ENCODE measurements at places on chromosomes 16 and 17.

DNA sequence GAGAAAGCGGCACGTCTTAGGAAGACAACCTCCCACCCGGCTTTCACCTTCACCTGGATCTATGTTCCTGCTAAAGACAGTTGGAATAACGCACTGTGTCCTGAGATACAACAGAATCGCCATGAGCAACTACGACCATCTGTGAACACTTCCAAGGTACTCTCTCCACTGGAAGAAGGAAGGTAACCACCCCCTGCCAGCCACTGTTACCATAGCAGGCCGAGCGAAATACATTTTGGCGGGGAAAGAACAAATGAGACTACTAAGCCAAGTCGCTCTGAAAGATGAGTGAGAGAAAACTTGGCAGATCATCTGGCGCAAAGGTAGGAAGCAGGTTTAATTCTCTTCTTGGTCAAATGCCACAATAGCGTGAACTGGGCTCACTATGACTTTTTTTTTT, 9.8 kb downstream of the CRK start:
- no peak for DNase-seq

DNA sequence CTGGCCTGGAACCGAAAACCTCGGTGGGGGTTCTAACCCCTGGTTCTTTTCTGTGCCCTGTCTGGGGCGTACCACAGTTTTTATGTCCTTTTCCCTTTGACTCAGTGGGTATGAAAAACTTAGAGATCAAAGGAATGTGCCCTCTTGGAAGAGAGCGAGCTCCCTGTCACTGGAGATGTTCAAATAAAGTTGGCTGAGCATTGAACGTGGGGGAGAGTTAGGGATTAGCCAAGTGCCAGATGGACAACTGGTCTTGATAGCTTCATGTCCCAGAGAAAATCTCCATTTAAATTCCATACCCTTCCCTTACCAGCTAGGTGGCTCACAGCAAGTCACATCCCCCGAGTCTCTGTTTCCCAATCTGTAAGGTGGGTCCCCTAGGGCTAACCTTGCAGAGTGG, 9.5 kb downstream of the ADGRG1 start:
- DNase-seq, result no peak

GRCh38 chr17:79046916-79047280, 22.9 kb downstream of the C1QTNF1 start:
- DNase-seq, result no peak

DNA sequence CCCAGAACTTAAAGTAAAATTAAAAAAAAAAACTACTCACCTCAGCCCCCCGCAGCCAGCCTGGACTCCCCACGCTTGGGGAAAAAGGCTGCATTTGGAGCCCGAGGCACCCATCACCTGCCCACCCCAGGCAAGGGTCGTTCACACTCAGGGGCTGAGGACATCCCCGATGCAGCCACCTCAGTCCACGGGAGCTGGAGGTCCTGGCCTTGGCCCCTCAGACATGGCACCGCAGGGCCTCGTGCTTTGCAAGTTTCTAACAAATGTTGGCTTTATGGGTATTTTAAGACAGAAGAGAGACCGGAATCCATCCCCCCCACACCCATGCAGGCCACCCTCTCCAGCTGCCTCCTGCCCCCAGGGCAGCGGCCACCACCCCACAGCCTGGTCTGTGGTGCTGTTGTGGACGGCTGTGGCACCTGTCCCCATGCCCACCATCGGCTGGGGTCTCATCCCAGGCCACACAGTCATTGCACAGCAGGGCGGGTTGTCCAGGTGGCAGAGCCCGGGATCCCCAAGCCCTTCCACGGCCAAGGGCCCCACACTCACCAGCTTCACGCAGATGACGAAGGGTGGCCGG, 116.4 kb upstream of the ZNF750 start:
- no peak for DNase-seq

GRCh38 chr17:66910651-66911285, 53.7 kb upstream of the CACNG4 start:
- DNase-seq, result no peak

DNA sequence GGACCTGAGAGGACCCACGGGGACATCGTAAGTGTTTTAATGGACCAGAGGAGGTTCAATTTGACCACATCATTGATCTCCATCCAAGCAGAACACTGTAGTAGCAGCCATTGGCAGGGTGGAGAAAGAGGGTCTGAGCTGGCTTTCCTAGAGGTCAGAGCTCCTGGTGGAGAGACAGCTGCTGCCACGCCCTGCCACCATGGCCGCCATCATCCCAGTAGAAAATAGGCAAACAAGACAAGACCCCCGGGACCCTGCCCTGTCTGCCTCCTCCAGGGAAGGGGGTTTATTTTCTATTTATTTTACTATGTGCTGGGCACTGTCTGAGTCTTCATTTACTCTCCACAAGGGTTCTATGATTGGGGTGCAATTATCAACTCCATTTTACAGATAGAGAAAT, 11.4 kb upstream of the ITGA3 start:
- no peak for DNase-seq

GRCh38 chr17:75645889-75646637, 12.8 kb downstream of the SMIM5 start:
- DNase-seq, result no peak
